ENCODE measurements at places on chromosomes 11 and 22. TPM values are rescaled to one million over a fixed set of nuclear protein-coding genes. Genes with fewer than 3 reads are reported as not detected.

GRCh38 chr22:23196165-23196564 lies 15.9 kb downstream of the BCR start:
- DNase-seq, result no peak

DNA sequence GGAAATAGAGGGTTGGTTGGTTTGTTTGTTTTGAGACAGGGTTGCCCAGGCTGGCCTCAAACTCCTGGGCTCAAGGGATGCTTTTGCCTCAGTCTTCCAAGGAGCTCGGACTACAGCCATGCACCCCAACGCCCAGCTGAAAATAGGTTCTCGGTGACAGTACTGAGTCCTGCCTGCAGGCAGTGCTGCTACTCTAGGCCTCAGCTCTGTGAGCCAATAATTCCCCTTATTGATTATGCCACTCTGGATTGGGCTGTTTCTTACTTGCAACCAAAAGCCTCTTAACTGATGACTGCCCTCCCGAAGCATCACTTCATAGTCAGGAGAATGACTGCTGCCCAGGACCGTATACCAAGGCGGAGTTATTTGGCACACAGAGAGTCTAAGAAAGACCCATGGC lies 1.2 kb upstream of the C11orf16 start:
- no peak for DNase-seq

- DNase-seq, result no peak
Observed at GRCh38 chr11:11440144-11440543, 87.1 kb upstream of the CSNK2A3 start.

DNA sequence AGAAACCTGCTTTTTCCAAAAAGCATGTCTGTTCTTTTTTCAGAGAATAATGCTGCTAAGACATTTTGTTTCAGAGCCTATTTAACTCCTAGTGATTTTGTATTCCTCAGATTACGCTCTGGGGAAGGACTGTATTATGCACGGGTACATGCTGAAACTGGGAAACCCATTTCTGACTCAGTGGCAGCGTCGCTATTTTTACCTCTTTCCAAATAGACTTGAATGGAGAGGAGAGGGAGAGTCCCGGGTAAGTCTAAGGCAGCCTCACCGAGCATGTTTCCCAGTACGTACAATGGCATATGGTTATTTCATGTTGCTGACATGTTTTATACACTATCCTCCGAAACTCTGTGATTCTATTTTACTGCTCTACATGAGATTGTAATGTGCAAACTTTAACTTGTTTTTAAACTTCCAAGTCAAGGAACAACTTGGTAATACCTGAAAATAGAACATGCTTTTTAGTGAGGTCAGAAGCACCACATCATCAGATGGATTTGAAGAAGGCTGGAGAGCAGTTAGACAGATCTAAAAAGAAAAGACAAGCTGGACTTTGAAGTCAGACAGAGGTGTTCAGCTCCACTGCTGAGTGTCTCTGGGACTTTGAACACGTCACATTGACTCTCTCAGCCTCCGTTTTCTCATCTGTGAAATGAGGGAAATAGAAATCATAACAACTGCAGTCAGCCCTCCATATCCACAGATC lies 23.7 kb upstream of the MYO18B start:
- no peak for DNase-seq

DNA sequence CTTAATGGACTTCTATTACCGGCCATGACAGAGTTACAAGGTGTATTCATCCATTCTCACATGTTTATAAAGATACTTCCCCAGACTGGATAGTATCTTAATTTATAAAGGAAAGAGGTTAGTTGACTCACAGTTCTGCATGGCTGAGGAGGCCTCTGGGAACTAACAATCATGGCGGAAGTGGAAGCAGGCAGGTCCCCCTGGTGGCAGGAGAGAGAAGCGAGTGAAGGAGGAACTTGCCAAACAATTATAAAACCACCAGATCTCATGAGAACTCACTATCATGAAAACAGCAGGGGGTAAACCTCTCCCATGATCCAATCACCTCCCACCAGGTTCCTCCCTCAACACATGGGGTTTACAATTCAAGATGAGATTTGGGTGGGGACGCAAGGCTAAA lies 170.0 kb upstream of the PDGFD start:
- no peak for DNase-seq

DNA sequence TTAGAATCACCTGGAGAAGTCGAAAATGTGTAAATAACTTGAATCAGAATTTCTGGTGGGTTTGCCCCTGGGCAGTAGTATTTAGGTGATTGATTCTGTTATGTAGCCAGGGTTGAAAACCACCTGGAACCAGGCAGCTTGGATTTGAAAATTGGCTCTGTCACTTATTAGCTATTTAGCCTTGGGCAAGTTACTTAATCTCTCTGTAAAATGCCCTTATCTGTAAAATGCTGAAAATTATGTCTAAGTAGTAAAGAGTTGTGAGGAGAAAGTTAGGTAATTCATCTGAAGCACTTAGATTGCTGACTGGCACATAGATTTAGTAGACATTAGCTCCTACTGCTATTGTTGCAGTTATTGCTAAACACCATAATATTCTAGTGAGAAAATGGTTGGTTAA lies 49.3 kb downstream of the PPME1 start:
- DNase-seq, result peak; percentile 4

- no peak for DNase-seq
Observed at GRCh38 chr11:69534166-69534530, 52.7 kb downstream of the LINC01488 start.

DNA sequence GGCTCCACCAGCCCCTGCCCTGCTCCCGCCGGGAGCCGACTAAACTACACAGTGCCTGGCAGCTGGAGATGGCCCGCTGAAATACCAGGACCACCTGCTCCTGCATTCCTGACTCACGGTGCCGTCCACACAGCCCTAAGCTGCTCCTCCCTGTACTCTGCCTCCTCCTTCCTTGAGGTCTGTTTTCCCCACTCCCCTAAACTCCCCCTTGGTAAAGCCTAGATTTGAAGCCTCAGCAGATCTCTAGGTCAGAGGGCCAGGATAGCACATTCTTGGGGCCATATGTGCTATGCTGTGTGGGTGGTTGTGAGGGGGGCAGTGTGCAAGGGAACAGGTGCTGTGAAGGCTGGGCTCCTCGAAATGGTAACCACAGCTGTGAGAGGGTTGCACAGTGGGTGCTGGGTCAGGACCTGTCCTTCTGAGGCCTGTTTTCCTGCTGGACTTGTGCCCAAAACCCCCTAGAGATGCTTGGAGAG lies 9.7 kb downstream of the LRFN4 start:
- no peak for DNase-seq

DNA sequence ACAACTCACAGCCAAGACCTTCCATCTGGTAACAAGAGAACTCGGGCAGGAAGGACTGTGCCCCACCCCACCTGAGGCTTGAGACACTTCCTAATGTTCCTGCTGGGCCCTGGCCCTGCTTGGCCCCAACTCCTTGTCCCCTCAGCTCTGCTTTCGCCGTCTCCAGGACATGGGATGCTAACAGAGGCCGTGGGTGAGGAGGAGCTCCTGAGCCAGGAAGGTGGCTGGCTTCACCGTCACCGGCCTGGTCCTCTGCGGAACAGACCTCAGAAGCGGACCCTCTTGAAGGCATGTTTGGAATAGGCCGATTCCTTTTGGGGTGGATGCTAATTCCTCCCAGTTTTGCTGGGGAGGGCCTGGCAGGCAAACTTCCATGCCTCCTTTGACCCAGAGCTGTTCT lies 154.3 kb downstream of the CACNA1I start:
- no peak for DNase-seq

- DNase-seq, result no peak
Observed at GRCh38 chr11:35143297-35144135, 4.5 kb downstream of the CD44 start.

GRCh38 chr11:113796663-113797259 lies 17.2 kb downstream of the CLDN25 start:
- peak; percentile 7 for DNase-seq

GRCh38 chr22:25475257-25476022 lies 89.0 kb upstream of the GRK3 start:
- peak; percentile 93 for DNase-seq

DNA sequence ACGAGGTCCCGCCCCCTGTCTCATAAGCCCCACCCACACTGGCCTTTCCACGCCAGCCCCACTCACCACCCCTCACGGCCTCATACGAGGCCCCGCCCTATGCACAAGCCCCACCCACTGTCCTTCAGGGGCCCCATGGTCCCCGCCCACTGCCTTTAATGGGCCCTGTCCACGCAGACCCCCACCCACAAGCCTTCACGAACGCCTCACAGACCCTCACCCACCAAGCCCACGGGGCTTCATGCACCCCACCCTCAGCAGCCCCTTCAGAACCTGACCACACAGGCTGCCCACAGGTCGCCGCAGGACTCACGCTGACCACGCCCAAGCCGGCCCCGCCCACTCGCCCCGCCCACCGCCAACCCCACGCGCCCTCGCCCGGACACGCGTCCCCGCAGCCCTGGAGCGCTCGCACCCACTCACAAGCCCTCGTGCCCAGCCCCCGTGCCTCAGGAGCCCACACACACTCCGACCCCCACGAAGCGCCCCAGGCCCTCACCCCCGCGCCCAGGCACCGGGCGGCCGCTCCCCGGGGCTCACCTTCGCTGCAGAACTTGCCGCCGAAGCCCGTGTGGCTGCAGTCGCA lies 10.5 kb downstream of the NRXN2 start:
- DNase-seq, result no peak

GRCh38 chr11:26950260-26950719 lies 43.6 kb upstream of the FIBIN start:
- no peak for DNase-seq

GRCh38 chr11:106014620-106015019 lies 7.4 kb downstream of the MSANTD4 start:
- DNase-seq, result no peak

DNA sequence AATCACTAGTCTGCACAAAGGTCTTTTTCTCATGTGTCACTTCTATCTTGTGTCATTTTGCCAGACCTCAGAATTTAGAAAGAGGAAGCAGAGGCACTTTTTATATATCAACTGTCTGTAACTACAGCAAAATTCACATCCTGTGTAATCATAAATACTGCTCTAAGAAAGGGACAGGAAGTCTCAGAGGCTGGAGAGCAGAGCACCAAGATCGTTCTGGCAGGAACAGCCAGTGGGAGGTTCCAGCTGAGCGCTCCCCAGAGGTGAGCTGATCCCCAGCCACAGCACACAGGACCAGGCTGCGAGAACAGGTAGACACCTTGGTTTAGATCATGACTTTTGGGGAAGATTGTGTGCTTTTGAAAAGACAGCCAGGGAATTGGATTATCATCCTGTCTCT lies at the start of gene MS4A7:
MS4A7 (plus strand) TSS at position 179 of the 400 bp plus-strand sequence. CDS start 4,610 bp downstream, outside the sequence.
- DNase-seq, result peak; percentile 11

DNA sequence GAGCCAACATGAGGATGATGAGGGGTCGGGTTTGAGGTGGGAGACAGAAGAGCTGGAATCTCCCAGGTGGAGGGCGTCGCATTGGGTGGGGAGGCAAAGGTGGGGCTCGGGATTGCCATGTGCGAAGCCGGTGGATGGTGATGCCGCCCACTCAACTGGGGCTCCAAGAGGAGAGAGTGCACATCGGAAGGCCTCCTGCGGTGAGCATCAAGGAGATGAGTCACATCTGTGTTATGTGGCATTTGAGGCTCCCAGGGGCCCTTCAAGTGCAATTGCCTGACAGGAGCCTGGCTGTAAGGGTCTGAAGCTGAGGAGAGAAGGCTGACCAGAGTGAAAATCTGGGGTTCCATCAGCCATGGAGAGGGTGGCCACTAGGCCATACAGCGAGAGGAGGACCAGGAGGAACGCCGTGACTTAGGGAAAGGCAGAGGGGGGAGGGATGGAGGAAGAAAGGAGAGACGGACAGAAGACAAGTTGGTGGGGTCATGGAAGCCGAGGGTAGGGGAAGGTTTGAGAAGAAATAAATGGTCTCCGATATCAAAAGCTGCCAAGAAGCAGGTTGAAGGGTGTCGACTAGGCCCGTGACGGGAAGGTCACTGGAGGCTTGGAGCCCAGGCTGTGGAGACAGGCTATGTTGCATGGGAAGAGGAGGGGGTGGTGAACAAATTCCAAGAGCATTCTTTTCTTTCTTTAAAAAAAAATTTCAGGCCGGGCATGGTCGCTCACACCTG lies 21.3 kb downstream of the RASD2 start:
- DNase-seq, result no peak

DNA sequence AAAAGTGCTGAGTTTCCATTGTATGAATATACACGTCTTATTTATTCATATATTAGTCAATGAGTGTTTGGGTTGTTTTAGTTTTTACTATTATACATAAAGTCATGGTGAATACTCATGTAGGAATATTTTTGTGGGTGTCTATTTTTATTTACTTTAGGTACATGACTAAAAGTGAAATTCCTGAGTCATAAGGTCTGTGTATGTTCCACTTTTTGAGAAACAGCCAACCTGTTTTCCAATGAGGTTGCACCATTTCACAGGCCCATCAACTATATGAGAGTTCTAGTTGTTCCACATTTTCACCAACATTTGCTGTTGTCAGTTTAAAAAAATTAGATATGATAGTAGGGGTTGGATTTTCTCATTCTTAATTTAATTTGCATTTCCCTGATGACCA lies 6.6 kb upstream of the OR6X1 start:
- DNase-seq, result no peak

DNA sequence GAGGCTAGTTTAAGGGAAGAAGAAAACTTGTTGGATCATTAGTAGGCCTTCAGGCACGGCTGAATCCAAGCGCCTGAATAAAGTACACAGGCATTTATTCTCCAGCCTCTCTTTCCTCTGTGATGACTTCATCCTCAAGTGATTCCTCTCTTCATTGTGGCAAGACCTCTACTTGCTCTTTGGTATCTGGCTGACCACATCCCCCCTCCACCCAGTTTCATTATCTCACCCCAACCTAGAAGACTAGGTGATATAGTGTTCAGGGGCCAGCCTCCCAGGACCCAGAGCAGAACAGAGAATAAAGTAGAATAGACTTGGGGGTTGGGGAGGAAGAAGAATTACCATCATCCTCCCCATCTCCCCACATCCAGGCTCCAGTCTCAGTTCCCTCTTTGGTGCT lies 189.3 kb downstream of the MIAT start:
- DNase-seq, result no peak

The LDLRAD3 gene
- polyA plus RNA-seq, result 24.6 TPM

The PARVG gene
- polyA plus RNA-seq, result 2.0 TPM

The GRAMD1B gene
- polyA plus RNA-seq, result 13.0 TPM

The SLC17A6 gene
- polyA plus RNA-seq, result not detected

The OR51G1 gene
- polyA plus RNA-seq, result not detected

The CASTOR1 gene
- polyA plus RNA-seq, result 8.3 TPM

The TRMU gene
- 59.6 TPM for polyA plus RNA-seq

The DGCR6 gene
- 6.6 TPM for polyA plus RNA-seq

The RASGRP2 gene
- polyA plus RNA-seq, result 2.6 TPM

The GPR152 gene
- not detected for polyA plus RNA-seq

The RASSF7 gene
- 34.9 TPM for polyA plus RNA-seq

The ZNF195 gene
- polyA plus RNA-seq, result 51.5 TPM

All from left kidney (tissue), 8 donors.